ENCODE measurements at places on chromosomes 7 and 10. TPM values are rescaled to one million over a fixed set of nuclear protein-coding genes. Genes with fewer than 3 reads are reported as not detected.

Gene ABCB1
- total RNA-seq = not detected

Gene ASAH2
- total RNA-seq = 0.63 TPM

Gene KCNMA1
- 8.2 TPM for total RNA-seq

Gene PDGFA
- 58.2 TPM for total RNA-seq

Gene PAX4
- total RNA-seq = not detected

Gene OLAH
- total RNA-seq = not detected

Gene HDAC9
- total RNA-seq = 1.9 TPM

Gene TSPAN33
- total RNA-seq = 6.2 TPM

Gene CPA4
- total RNA-seq = 31.7 TPM

Gene PCDH15
- not detected for total RNA-seq

Gene ADAM22
- total RNA-seq = 0.07 TPM

Gene DGKI
- 0.70 TPM for total RNA-seq

Gene VGF
- 0.14 TPM for total RNA-seq

Gene SYT15
- not detected for total RNA-seq

Gene TSC22D4
- 32.3 TPM for total RNA-seq

Gene TBXAS1
- total RNA-seq = 3.2 TPM

Gene TACR2
- 0.28 TPM for total RNA-seq

All from airway epithelial cell (primary cell).